ENCODE measurements at places on chromosomes 7 and 10.

GRCh38 chr7:24500599-24500998 lies 72.7 kb upstream of the PALS2 start:
- DNase-seq = no peak

DNA sequence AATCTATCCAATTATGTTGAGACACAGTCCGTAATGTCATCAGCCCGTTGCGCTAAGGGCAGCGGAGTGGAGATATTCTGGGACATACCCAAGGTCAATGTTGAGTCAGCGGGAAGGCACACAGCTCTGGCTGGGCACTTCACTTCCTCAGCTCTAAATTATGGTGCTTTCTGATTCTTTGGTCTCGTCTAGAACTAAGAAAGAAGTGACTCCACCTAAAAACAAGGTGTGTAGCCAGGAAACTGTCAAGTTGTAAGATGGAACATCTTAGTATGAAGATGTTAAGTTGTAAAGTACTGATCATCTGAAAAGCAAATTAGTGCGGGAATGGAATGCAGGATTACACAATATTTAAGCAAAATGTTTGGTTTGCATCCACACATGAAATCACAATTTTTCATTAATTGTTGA lies 43.1 kb downstream of the BAIAP2L1 start:
- no peak for DNase-seq

GRCh38 chr7:83824214-83824613 lies 175.3 kb upstream of the SEMA3E start:
- DNase-seq = no peak

- peak; percentile 68 for DNase-seq
Observed at GRCh38 chr10:71964098-71964742, at the start of gene CHST3. Gene CHST3 (plus strand): TSS chr10:71964395. CDS start chr10:72005843, 41,448 bp downstream.

DNA sequence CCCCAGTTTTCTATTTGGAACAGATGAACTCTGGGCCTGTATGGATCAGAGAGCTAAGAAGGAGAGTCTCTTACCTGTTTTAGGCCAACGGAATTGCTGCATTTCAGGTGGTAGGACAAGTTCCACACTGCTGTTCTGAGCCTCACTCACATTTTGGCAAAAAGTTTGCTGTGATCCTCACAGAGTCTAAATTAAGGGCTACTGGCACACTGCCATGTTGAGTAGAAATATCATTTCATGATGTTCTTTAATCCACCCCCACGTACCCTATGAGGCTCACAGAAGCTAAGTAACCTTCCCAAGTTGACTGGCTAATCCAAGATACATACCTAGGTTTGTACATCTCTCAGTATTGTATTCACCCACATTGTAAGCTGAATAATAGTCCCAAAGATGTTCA lies 447.2 kb downstream of the INHBA start:
- no peak for DNase-seq

DNA sequence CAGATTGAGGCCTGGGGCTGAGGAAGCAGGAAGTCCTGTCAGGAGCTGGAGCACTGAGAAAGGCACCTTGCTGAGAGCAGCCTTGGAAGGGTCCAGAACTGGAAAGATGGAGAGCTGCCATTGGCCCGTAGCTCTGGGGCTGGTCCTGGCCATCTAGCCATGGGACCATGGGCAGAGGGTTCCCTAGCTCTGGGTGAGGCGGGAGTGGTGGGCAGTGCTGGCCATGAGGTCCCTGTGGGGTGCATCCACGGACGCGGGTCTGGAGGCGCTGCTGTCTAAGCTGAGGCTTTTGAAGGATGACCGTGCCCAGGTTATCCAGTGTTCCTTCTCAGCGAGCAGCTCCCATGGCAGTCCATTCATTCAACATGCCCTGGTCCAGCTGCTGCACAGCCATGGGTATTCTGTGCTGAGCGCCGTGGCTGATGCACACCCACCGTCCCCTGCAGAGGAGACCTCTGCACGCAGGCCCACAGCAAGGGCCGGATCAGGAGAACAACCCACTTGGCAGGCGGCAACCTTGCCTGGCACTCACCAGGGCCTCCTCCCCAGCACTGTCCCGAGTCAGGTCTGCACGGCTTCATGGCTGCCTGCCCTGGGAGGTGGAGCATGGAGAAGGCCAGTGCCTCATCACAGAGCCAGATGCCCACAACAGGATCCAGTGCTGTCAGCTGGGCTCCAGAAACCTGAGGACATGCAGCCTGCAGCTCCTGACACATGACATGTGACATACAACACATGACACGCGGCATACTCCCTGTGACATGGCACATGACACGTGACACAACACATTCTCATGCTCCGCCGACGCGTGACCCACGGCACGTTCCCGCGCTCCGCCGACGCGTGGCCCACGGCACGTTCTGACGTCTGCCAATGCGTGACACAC lies 121.9 kb downstream of the INPP5A start:
- DNase-seq = no peak

GRCh38 chr10:71185209-71185608 lies 27.2 kb upstream of the UNC5B start:
- no peak for DNase-seq

DNA sequence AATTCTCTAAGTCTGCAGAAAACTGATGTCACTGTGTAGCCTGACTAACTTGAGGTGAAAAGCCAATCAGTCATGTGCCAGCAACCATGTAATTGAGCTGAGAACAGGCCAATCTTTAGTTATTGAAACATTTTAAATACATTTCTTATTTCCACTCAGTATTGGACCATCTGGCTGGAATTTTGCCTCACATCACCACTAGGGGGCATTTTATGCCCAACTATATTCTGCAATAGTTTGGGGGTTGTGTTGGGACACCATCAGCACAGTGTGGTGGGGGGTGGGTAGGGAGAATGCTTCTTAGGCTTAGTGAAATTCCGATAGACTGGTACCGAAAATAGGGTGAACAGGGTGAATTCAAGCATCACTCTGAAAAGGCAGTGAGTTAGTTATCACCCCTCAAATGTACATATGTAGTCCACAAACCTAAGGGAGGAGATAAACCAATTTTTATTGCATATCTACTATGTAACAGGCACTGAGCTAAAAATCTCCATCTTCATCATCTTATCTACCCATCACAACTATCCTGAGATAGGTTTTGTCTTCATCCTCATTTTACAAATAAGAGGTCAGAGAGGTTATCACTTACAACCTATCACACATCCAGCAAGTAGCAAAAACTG lies 17.8 kb downstream of the NPSR1 start:
- no peak for DNase-seq

GRCh38 chr10:12941966-12942365 lies 59.5 kb downstream of the CCDC3 start:
- no peak for DNase-seq

DNA sequence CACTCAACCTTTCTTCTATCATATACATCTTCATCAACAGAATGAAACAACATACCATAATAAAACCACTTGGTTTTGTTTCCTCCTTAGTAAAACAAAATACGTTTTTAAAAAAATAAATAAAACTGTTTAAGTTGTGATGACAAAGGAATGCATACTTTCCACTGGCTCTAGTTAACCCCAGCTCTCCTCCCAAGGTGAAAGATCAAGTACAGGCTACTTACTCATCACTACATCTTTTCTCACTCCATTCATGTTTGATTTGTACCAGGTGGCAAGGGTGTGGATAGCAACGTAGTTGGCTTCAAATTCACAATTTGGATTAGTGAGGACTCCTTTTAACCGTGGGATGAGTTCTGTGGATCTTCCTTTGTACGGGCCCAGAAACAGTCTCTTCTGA lies 14.7 kb downstream of the OGA start:
- no peak for DNase-seq

DNA sequence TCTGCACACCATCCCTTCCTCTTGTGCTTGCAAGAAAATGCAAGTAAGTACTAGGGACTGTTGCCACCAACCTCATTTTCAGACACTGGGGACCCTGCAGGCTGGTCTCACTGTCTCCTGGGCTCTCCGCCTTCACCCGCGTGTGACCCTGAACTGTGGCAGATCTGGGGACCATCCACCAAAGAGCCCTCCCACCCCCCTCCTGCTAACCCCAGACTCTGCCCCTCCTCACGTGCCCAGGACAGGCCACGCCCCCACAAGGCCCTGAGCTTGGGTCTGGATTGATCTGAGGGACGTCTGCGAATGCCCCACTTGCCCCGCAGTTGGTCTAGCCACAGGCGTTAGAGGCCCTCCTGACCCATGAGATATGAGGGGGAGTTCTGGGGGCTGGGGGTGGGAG lies 8.1 kb downstream of the CNPY1 start:
- DNase-seq = no peak

DNA sequence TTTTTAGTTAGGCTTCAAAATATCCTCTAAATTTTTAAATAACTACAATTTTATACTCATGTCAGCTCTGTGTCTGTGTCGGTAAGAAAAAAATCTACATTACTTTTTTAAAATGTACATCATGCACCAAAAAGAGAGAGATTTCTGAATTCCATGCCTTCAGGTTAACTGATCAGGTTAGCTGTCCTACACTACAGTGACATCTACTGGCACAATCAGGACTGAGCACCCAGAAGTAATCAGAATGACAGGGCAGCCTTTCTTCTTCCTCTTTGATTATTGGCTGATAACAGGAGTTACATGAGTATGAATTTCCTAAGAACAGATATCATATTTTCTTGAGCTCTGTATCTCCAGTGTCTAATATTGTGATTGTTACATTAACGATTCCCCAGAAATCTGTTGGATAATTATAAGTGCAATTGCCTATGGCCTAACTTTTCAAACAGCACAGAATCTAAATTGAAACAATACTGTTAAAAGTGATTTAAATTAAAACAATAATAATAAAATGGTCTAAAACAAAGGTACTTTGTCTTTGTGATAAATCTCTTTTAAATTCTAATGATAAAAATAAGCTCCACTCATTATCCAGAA lies 41.8 kb upstream of the HYCC1 start:
- DNase-seq = no peak

DNA sequence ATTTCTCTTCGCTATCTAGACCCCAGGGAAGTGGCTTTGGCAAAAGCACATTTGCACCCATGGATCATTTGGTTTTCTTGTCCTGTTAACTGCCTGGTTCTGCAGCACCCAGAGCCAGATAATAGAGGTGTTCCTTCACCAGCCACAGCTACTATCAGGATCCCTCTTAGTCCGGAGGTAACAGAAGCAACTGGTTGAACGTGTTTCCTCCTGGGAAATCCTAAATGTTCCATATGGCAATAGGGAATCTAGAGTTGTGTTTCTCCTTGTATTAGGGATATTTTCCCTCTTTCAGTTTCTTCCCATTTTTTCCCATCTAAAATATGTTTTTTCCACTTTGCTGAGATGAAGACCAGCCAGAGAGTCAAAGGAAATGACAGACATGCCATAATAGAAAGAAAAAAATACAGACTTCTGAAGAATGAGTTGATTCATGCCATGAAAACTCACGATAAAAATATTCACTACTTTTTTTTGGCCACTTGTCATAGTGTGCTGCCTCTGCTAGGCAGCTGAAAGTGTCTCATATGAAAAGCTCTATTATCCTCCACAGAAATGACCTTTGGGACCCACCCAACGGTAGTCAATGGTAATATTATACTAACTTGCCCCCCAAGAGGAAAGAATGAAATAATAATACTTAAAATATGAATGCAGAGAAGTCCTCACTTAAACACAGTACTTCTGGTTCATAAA lies 472.8 kb downstream of the KCNMA1 start:
- no peak for DNase-seq

GRCh38 chr7:14685167-14685566 lies 217.4 kb downstream of the DGKB start:
- DNase-seq = no peak

DNA sequence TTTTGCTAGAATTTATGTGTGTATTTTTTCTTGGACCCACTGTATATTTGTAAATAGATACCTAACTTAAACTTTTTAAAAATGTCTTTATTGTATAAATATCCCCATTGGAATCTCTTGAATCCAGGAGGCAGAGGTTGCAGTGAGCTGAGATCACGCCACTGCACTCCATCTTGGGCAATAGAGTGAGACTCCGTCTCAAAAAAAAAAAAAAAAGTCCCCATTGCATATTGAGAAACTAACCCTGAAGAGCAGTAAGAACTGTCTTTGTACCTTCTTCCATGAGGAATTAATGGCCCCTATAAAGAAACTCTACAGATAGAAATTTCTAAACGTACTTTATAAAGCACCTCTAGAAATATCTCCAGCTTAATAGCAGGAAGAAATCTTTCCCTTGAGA lies 504.0 kb downstream of the SORCS1 start:
- no peak for DNase-seq

DNA sequence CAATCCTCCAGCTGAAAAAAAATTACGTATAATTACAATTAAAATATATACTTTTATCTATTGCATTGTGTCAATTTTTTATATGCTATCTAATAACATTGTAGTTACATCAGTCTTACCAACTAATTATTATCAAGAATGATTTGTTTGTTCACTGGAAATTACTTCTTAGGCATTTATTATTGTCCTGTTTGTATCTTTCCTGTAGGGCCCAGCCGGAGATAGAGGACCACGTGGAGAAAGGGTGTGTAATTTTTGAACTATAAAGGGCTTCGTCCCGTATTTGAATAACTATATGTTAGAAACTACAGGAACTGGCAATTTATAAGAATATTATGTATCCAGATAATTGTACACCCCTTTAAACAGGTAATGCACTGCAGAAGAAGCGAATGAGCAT lies 4.1 kb downstream of the COL1A2 start:
- no peak for DNase-seq

DNA sequence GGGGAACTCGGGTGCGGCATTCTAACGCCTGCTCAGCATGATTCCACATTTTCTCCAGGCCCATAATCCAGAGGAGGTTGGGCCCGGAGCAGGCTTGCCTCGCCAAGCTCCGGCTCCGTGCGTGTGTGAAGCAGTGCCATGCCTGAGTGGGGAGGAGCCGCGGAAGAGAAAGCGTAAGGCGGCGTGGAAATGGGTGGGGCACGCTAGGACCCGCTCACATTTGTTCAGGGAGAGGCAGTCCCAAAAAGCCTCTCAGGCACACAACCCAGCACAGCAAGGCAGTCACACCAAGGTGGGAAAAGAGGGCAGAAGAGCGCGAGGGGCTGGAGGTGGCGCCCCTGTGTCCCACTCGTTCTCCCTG lies 695 bp upstream of the VDAC2 start:
- peak; percentile 85 for DNase-seq

GRCh38 chr10:27192284-27192683 lies 37.1 kb downstream of the MASTL start:
- DNase-seq = no peak
